T-helper 22 cell (primary cell): ENCODE measurements at places on chromosomes 5 and 9.

GRCh38 chr5:159908591-159908940 lies 7.7 kb upstream of the ADRA1B start:
- DNase-seq, result no peak

DNA sequence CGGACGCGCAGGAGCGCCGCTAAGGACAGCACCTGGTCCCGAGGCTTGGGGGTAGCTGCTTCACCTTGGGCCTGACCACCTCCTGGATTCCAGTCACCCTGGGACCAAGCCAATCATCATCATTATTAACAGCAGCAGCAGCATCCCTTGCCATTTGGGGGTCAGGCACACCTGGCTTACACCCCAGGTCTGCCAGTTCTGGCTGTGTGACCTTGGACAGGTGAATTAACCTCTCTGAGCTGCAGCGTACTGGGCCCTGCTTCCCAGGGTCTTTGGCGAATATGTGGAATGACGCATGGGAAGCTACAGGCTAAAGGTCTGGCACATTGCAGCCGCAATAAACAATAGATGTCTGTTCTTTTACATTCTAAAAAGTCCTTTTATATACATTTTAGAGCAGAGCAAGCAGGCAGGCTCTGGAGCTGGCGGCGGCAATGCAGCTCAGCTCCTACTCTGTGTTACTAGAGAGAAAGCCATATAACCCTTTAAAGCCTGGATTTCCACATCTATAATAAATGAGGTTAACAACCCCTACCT lies 97.8 kb upstream of the CPLX2 start:
- no peak for DNase-seq

- DNase-seq, result no peak
Observed at GRCh38 chr5:144583541-144584449, 413.1 kb downstream of the KCTD16 start.

DNA sequence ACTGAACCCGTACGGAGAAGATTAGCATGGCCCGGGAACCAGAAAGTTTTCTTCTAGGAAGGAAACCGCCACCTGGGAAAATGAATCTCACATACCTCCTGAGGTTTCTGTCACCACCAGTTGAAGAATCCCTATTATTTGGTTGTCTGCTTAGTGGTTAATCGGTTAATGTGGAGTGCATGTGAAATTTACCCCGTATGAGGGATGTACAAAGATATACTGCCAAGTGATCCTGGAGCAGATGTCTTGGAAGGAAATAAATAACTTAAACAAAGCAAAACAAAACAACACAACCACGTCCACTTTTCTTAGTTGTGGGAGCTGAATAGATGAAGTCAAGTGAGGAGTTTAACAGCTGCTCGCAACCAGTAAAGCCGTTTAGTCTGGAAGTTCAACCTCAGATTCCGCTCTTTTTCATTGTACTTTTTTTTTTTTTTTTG lies 3.8 kb downstream of the DMRT2 start:
- DNase-seq, result no peak

DNA sequence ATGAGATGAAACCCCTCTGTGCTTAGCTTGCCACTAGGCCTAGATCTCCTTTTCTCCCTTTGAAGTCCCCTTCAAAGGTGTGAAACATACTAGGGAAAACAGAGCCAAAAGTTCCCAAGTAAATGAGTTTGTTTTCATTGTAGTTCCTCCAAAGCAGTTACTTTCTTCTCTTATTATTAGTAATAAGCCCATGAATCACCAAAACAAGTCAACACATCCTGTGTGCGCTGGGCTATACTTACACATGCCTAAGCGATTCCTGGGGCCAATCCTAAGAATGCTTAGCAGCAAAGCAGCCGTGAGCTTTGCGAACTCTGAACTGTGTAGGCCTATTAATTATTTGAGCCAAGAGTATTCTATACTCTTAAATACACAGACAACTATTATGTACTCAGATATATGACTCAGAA lies 7.6 kb downstream of the ENC1 start:
- DNase-seq, result no peak

- DNase-seq, result no peak
Observed at GRCh38 chr5:14123974-14124482, 19.1 kb upstream of the TRIO start.

DNA sequence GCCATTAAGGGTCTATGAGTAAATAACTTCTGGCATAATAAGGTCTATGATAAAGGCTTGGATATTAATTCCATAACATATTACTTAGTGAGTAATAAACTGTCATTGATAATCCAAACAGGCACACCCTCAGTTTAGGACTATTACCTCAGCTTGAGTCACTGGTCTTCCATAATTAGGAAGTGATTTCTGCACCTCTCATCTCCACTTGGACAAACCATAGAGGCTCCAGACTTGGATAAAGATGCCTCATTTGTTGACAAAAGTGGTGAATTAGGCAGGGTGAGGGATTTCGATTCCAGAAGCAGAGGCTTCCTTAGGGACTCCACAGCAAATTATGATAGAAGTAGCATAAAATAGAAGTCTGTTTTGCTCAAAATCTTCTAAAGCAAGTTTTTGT lies 127.5 kb upstream of the MTAP start:
- DNase-seq, result no peak

- DNase-seq, result no peak
Observed at GRCh38 chr5:104932431-104932830, 1369.8 kb upstream of the NUDT12 start.

GRCh38 chr5:16936989-16937438 lies 926 bp upstream of the MYO10 start:
- no peak for DNase-seq

DNA sequence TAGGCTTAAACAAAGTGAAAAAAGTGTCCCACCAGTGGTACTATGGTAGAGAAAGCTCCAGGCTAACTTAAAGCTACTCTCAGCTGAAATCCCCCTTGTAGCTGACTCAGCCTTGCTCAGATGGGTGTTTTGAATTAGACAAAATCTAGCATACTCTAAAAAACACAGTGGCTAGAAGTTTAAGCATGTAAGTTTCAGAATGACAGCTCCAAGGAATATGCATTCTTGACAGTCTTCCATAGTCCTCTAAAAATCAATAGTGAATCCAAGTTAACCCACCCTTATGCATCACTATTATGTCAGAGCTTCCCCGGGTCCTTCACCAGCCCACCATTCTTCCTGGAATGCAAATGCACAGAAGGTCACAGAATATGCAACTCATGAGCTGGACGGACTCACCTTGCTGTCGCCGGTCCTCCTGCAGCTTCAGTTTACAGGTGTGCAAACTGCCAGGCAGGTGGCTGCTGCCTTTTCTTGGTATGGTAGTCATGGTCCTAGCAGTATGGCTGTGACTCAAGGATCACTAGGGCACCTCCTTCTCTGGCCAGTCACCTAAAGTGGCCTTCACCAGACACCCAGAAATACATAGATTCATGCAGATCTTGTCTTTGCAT lies 668 bp downstream of the RANBP3L start:
- no peak for DNase-seq

DNA sequence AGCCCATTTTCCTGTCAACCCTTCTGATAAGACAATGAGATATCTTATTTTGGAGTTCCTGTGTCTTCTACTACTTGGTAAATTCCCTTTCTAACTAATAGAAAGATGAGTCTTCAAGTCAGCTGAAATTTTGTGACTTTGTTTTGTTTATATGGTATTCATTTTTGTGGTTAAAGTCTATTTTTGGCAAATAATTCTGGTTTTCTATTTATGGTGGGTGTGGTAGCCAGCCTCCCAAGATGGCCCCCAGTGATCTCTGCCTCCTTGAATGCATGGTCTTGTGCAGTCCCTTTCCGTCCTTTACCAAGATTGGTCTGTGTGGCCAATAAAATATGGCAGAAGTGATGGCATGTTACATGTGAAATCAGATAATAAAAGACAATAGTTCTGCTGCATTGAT lies 91.5 kb downstream of the NR3C1 start:
- DNase-seq, result no peak

DNA sequence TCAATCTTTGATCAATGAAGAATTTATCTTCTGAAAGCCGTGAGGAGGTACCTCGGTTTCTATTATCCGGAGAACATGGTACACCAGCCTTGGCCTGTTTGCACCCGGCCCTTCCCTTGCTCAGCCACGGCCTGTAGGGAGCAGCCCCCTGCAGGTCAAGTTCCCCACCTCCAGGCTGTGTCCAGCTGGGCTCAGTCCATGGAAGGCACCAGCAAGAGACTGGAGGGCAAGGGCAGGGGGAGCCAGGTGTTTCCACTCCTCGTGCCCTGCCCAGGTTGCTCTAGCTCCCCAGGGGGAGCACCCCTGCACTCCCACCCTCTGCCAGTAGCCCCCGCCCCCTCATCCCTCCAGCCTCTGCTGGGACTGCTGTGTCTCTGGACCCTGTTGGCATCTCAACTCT lies 87.3 kb upstream of the ADAMTS2 start:
- no peak for DNase-seq

DNA sequence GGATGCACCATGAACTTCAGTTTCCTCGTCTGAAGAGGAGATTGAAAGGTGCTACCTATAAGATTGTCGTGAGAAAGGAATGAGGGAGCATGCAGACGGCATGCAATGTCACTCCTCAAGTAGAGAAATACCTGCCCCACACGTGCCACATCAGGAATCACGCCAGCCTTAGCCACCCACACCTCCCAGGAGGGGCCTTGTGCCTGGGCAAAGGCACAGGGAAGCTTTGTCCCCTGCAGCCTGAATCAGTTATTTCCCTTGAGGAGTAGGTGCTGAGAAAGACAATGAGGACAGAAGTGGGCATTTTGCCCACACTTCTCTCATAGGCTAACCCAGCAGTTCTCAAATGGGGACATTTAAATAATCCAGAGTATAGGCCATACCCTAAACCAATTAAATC lies 31.0 kb downstream of the FSTL4 start:
- no peak for DNase-seq

DNA sequence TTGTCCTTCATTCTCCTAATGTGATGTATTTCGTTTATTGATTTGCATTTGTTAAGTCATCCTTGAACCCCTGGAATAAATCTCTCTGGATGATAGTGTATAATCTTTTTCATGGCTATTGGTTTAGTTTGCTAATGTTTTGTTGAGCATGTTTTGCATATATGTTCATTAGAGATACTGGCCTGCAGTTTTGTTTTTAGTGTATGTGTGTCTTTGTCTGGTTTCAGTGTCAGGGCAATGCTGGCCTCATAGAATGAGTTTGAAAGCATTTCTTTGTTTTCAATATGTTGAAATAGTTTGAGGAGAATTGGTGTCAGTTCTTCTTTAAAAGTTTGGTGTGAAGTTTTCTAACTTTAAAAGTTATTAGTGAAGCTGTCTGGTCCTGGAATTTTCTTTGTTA lies 149.6 kb upstream of the ATP10B start:
- DNase-seq, result no peak

- no peak for DNase-seq
Observed at GRCh38 chr9:78622126-78622525, 325.2 kb downstream of the PSAT1 start.

DNA sequence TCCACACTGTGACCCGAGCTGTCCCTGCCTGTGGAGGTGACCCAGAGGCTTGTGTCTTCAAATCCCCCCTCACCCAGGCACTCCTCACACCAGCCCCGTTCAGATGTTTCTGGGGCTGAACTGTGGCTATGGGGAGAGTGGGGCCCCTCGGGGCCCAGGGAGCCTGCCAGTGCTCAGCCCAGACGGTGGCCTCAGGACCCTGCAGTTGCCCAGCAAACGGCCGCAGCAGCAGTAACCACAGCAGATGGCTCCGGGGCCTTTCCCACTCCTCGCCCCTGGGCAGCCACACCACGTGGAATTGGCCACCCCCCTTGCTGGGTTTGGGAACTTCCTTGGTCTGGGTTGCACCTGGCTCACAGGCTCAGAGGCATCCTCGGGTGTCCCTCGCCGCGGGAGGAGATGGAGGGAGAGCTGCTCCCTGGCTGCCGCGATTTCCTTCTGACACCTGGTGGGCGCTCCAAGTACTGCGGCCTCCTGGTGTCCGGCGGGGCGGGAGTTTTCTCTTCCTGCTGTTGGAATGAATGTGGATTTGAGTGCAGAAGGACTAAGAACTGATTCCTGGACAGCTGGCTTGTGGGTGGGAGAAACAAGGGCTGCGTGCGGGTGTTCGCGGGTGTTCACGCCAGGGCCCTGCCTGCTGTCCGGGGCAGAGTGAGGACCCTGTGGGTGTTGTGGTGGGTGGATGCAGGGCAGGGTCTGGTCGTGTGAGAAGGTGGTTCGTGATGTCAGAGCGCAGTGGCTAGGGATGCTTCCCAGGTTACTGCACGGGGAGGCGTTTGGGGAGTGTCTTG lies 97.5 kb downstream of the COL5A1 start:
- no peak for DNase-seq

- DNase-seq, result no peak
Observed at GRCh38 chr5:27308153-27308552, 269.8 kb upstream of the CDH9 start.

DNA sequence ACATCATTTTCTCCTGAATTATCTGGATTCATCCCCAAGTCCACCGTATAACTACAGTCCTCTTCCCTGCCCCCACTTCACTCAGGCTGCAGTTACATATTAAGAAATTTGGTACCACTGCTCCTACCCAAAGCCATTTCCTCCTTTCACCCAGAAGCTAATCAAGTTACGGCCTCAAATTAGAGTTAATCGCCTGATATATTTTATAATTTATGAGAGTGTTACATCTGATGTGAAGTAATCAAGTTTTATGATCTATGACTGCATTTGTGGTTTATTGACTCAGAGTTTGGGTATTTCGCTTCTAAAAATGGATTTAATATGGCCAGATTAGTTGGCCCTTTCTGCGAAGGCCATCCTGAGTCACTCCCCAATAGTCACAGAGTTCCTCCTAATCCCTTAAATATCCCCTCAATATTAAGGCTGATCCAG lies 223.6 kb upstream of the KIF2A start:
- no peak for DNase-seq

DNA sequence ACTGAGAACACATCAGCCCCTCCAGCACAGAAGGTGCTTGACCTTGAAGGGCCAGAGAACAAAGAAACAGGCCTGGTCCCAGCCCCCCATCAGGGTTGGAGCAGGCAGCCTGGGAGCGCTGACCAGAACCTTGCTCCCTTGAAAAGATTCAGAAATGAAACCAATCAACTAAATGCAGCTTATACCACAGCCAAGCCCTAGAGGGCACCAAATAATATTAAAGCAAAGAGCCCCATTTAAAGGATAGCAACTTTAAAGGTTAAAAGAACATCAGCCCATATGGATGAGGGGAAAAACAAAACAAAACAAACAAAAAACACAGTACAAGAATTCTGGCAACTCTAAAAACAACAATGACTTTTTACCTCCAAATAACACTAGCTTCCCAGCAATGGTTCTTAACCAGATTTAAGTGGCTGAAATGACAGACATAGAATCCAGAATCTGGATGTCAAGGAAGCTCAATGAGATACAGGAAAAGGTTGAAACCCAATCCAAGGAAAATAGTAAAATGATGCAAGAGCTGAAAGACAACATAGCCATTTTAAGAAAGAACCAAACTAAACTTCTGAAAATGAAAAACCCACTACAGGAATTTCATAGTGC lies 471.9 kb downstream of the MTRR start:
- no peak for DNase-seq

- DNase-seq, result no peak
Observed at GRCh38 chr5:22238047-22238446, 615.1 kb downstream of the CDH12 start.

- no peak for DNase-seq
Observed at GRCh38 chr9:92324431-92324830, 719 bp downstream of the NOL8 start.

DNA sequence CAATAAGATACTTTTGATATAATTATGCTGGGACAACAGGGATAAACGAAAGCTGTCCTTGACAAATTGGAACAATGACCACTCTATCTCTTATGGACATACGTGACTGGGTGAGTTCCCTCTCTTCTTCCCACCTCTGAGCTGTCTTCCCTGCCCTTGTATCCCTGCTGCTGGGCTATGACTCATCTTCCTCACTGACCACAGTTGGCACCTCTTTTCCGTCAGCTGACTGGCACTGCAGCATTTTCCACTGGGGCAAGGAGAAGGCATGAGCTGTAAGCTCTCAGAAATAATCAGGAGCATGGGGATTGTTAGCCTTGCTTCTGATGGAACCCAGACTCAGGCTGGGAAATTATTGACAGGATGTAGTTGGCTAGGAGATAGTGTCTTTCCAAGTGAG lies 48.7 kb downstream of the PCSK1 start:
- DNase-seq, result no peak
